ENCODE measurements at places on chromosomes 3 and 15.

DNA sequence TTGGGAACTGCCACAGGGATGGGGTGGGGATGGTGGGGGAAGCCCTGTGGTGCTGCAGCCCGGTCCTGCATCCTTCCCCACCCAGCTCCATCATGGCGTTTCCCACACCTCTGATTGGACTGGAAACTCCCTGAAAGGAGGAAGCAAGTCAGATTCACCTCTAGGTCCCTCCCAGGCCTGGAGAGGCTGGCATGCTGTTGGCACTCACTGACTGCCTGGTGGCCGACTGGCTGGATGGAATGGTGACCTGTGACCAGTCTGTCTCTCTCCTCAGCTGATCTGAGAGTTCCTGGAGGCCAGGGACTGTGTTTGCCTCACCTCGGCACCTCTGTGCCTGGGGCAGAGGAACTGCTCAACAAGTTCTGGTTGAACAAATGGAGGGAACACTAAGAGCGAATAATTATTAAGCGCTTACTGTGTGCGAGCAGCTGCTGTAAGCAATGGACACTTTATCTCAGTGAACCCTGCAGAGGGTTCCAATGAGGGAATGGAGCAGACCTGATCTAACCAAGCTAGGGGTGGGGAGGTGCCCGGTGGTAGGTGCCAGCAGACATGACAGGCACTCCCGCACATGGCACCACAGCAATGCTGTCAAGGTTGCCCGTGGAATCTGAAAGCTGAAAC is 3.5 kb upstream of the HHATL start:
- no peak for DNase-seq

GRCh38 chr3:162555761-162556160 is 1059.2 kb downstream of the OTOL1 start:
- DNase-seq: no peak

- no peak for DNase-seq
Observed at GRCh38 chr15:93829115-93829870, 402.1 kb upstream of the MCTP2 start.

- no peak for DNase-seq
Observed at GRCh38 chr15:48645558-48646330, at the start of gene FBN1. FBN1 (minus strand) TSS chr15:48645709; CDS start chr15:48644769, 940 bp downstream.

- no peak for DNase-seq
Observed at GRCh38 chr3:127714866-127715265, 42.1 kb downstream of the ABTB1 start.

- no peak for DNase-seq
Observed at GRCh38 chr15:62426387-62426956, 261.4 kb upstream of the C2CD4B start.

- DNase-seq: no peak
Observed at GRCh38 chr15:89654847-89655805, at the start of gene KIF7. KIF7 (minus strand) TSS chr15:89655467; CDS start chr15:89652930, 2,537 bp downstream.

- DNase-seq: no peak
Observed at GRCh38 chr3:84042399-84043106, 916.2 kb upstream of the CADM2 start.

GRCh38 chr3:53702776-53703530 is 143.3 kb downstream of the CHDH start:
- DNase-seq: no peak

- no peak for DNase-seq
Observed at GRCh38 chr3:152927131-152927530, 92.2 kb downstream of the P2RY1 start.

DNA sequence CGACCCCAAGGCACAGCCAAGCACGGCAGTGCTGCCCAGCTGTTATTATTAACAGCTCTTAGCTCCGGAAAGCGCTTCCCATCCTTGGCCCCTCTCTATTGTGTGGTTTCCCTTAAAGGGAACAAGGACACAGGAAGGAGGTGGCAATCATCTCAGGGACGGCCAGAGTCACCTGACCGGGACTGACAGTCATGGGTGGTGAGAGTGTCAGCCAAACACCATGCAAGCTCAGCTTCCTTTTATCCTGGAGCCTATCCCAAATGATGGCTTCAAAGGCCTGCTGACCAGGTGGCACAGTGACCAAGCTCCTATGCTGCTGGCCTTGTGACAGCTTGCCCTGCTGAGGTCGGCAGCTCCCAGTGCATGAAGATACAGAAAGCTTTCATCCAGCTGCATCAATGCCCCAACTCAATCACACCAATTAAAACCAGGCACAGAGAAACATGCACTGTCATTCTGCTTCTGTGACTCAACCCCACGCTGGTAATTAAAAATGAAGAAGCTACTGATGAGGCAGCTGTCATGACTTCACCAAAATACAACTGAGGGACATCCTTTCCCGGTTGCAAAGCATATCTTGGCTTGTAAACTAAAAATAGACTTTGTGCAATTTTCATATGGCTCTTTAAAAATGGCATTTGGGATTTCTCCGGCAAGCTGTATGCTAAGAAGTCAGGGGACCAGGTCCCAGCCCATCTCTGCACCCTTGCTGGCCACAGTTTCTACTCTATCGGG is 34.0 kb downstream of the PCSK6 start:
- no peak for DNase-seq

- DNase-seq: peak; percentile 50
Observed at GRCh38 chr3:8501371-8502131, at the start of gene LMCD1. LMCD1 (plus strand) TSS chr3:8501823; CDS start chr3:8501939, 116 bp downstream.

- DNase-seq: peak; percentile 32
Observed at GRCh38 chr3:13346481-13347389, 73.4 kb downstream of the NUP210 start.

- DNase-seq: peak; percentile 37
Observed at GRCh38 chr3:69082805-69083204, 1.9 kb upstream of the ARL6IP5 start.

GRCh38 chr3:23232854-23233253 is 29.7 kb downstream of the UBE2E2 start:
- no peak for DNase-seq

- DNase-seq: no peak
Observed at GRCh38 chr15:81865850-81866537, 179.8 kb downstream of the MEX3B start.

GRCh38 chr3:184466413-184466960 is 86.6 kb downstream of the CHRD start:
- no peak for DNase-seq

DNA sequence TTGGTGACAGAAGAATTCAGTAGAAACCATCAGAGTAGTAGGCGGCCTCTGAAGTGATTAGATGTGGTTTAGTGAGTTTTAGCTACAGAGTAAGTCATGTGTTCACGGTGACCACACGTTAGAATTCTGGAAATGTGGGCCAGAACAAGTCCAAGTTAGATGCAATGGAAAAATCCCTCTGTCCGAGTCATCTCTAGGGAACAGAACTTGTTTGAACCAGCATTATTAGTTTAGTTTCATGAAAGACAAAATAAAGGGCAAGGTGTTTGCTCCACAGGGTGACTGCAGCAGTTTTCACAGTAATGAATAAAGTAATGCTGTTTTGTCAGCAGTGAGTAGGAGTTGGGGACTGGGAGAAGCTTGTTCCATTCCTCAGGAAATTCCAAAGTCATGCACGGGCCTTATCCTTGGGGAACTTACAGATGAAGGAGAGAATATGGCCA is 100.2 kb downstream of the CGNL1 start:
- no peak for DNase-seq

- DNase-seq: no peak
Observed at GRCh38 chr15:64045774-64046420, 388 bp downstream of the DAPK2 start.

DNA sequence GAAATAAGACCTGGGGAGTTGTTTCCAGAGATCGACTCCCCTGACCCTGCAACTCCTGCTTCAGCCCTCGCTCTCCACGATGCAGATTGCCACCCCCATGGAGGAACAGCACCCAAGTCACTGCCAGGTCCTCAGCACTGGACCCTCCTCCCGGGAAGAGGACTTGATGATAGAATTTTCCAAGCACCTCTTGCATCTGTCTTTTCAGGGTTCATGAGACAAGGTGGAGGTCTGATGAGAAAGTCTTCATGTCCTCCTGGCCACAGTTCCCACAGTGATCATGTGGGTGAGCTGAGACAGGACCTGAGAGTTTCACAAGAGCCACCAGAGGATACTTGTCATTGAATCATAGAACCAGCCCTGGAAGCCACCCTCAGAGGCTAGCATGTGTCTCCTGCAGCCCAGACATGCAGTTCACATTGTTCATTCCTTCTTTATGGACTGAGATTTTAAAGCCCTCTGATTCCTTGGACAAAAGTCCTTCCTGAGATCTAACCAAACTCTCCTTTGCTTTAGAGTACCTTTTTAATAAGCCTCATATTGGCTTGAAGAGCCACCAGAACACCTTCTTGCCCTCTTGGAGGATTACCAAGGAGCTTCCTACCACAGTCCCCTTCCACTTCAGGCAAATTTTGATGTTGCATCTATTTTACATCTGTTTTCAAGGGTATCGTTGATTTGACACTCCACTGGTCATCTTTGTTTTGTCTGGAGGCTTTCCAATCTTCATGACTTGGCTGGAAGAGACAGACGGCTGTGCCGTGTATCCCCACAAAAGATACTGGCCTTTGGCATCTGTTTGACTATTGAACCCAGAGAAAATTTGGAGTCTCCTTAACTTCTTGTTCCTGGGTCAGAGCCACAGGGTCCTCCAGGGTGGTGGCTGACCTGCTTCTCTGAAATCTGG is 224.8 kb upstream of the BHLHE40 start:
- no peak for DNase-seq

DNA sequence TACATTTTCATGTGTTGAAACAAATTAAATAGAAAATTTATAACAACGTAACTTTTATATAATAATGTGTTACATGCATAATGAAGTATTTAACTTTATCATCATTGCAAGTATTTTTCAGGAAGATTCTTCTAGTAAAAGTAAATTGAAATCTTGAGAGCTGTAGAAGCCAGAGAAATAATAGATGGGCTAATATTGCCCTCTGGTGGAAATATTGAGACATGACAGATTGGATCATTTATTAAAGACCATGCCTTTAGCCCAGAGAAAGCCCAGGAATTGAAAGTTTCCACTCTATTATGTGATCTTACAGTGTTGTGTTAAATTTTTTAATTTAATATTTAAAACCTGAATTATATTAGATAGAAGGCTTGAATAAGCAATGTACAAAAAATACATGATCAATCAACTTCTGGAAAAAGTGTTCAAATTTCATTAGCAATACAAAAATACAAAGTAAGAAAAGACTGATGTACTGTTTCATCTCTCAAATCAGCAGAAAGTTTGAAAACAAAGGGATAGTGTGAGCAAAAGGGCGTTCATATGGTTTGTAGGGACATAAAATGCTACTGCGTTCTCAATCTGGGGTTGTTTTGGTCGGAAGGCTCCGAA is 52.7 kb upstream of the SPTSSB start:
- DNase-seq: no peak

DNA sequence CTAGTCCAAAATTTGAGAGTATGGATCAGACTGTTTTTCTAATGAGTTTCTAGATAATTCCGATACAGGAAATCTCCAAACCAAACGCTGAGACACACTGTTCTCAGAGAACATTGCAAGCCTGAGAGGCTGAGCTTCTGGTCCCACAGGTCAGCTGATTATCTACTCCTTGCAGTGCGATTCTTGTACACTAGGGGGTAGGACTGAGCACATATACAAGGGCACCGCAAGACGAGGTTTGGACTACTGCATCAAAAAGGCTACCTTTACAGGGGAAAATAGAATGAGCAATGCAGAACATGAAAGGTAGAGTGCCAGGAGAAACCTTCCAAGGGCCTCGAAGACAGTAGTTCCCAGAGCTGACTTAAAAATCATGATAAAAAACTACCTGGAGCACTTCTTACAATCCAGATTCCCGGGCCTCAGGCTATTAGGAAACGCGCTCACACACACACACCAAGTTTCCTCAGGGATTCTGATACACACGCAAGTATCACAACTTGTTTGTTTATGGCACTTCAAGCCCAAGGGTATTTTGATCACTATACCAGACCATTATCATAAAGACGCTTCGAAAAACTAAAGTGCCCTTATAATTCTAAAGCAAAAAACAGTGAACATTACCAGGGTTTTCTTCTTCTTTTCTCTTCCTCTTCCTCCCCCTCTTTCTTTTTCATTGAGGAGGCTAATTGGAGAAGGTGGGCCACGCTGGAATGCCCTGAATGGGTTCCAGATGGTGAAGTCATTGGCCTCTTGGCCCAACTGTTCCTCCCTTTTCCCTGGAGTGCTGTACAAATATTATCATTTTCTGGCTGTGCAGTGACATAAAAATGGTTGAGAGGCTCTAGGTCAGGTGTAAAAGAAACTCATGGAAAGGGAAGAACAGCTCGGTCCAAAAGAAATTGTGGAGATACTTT is 61.8 kb downstream of the SLC12A8 start:
- DNase-seq: no peak

- DNase-seq: no peak
Observed at GRCh38 chr15:76158226-76158625, 98.4 kb downstream of the TMEM266 start.

DNA sequence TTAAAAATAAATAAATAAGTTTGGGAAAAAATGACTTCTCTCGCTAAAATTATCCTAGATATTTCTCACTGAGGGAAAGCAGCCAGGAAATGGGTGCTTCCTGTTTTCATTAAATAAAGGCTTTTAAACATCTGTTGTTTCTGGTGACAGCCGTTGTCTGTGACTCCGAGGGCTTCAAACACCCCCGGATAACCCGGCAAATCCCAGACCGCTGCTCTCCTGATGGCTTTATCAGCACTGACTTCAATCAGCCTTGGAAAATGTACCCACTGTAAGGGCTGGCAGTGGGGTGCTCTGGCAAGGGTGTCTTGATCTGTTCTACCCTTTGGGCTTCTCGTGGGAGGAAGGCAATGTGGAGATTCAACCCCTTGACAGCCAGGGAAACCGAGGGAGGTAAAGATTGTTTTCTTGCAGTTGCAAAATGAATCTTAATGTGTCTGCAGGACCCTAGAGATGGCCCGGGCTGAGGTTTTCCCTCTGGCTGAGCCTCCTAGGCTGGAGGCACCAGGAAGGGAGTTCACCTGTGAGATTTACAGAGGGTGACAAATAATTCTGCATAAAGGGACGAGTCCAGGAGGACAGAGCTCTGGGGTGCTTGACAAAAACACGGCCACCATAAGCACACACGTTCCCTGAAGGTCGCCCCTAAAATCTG is 33.6 kb upstream of the SEC13 start:
- DNase-seq: no peak

DNA sequence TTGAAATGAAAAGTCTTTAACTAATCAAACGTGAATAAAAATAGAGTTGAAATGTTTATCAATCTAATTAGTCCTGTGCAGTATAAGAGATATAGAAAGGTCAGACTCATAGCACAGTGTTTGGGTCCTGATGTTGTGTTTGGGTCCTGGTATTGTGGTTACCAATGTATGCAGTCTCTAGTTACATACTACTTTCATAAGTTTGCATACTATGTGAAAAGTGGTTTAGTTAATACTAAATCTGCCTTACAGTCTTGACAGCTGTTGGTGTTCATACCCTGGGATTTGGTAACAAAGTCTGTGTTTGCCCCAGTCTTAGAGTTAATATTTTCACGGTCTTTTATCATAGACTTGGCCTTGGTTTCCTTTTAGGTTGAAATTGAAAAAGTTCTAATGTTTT is 41.7 kb downstream of the KIF15 start:
- DNase-seq: no peak

GRCh38 chr15:86018679-86019078 is 61.0 kb upstream of the AGBL1 start:
- no peak for DNase-seq

Measured in stimulated activated CD4-positive, alpha-beta T cell treated with anti-CD3 and anti-CD28 coated beads, Interleukin-1b, Interleukin-23, amount 100 ng/mL, for 1 hour (primary cell).